ENCODE measurements at places on chromosomes 7 and 10. TPM values are rescaled to one million over a fixed set of nuclear protein-coding genes. Genes with fewer than 3 reads are reported as not detected.
A peak's percentile ranks its signal among the peaks of the same experiment; 100 is the strongest.

Gene TASOR2
- total RNA-seq, result 61.4 TPM

Gene KAZALD1
- 0.72 TPM for total RNA-seq

Gene GPR85
- not detected for total RNA-seq

Gene CHAT
- total RNA-seq, result not detected

Gene RNLS
- 4.5 TPM for total RNA-seq

Gene ELN
- total RNA-seq, result not detected

GRCh38 chr10:98425511-98426352, 10.8 kb upstream of the PYROXD2 start:
- peak; percentile 70 for DNase-seq
- no peaks in the 10 kb centered on the region for H3K27me3 ChIP-seq
- peaks cover 7% of the 10 kb centered on the region for H3K36me3 ChIP-seq
- H3K4me1 ChIP-seq, result no peaks in the 10 kb centered on the region
- no peak overlapping the region for H3K27ac ChIP-seq
- H3K4me3 ChIP-seq, result no peak overlapping the region

- H3K4me3 ChIP-seq, result no peak overlapping the region
- peaks cover 14% of the 10 kb centered on the region for H3K4me1 ChIP-seq
- no peak for DNase-seq
- H3K27ac ChIP-seq, result no peak overlapping the region
- peaks cover 53% of the 10 kb centered on the region for H3K27me3 ChIP-seq
Measured at GRCh38 chr10:47379445-47379785, 4.7 kb downstream of the ZNF488 start.

DNA sequence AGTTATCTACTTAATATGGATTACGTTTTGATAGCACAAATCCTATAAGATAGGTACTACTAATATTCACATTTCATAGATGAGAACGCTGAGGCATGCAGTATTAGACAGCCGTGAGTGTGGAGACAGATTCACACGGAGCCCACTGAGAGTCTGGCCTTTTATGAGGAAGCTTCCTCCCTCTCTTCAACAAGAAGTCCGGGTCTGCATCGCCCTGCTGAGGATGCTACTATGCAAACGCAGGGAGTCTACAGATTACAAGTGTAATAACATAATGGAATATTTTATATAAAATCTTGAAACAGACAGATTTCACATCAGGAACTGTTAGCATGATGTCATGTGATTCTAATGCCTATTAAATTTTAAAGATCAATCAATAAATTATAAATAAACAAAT, 255.9 kb upstream of the GLI3 start:
- peaks cover 6% of the 10 kb centered on the region for H3K4me1 ChIP-seq
- peaks cover 23% of the 10 kb centered on the region for H3K27me3 ChIP-seq
- no peaks in the 10 kb centered on the region for H3K36me3 ChIP-seq
- DNase-seq, result no peak
- H3K4me3 ChIP-seq, result no peak overlapping the region

GRCh38 chr10:103449208-103450144, 2.7 kb downstream of the CALHM2 start:
- H3K4me3 ChIP-seq, result peak overlapping the region; percentile 2
- no peaks in the 10 kb centered on the region for H3K27me3 ChIP-seq
- peaks cover 42% of the 10 kb centered on the region for H3K36me3 ChIP-seq
- H3K4me1 ChIP-seq, result peaks cover 36% of the 10 kb centered on the region
- no peak for DNase-seq

DNA sequence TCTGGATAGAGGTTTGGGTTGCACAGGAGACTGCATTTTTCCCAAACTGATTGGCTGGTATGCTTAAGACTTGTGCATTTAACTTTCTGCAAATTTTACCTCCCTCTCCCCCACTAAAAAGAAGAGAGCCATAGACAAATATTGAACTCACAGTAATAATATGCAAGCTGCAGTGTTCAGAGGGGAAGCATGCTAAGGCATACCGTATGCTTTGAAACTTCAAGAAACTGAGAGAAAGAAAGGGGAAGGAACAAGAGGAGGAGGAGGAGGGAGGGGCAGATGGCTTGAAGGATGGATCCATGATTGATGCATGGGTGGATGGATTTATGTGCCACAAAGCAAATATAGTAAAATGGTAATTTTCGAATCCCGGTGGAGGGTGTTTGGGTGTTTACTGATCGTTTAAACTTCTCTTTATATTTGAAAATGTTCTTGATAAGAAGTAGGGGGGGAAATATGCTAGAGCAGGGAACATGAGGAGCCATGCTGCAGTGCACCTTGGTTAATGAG, 7.8 kb upstream of the KLF6 start:
- no peak overlapping the region for H3K4me3 ChIP-seq
- no peaks in the 10 kb centered on the region for H3K27me3 ChIP-seq
- H3K4me1 ChIP-seq, result peaks cover 22% of the 10 kb centered on the region
- H3K36me3 ChIP-seq, result peaks cover 6% of the 10 kb centered on the region
- no peak overlapping the region for H3K27ac ChIP-seq

Measured in activated CD8-positive, alpha-beta T cell treated with anti-CD3 and anti-CD28 coated beads for 36 hours (primary cell).